ENCODE measurements at places on chromosomes 1 and 21.

DNA sequence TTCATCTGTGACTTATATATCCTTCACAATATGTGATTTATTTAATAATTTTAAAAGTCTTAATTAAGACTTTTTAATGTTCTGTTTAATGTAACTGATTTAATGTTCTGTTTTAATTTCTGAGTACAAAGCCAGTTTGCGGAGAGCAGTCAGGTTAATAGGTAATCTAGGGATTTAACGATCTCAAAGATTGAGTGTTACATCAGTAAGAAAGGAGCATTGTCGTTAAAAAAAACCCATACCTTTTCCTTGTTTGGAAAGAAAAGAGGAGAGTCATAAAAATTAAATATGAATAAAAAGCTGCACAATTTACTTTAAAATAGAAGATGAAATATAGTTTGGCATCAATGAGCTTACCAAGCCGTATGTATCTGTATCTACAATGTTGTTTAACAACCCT is 621.4 kb downstream of the KIF26B start:
- DNase-seq, result no peak

DNA sequence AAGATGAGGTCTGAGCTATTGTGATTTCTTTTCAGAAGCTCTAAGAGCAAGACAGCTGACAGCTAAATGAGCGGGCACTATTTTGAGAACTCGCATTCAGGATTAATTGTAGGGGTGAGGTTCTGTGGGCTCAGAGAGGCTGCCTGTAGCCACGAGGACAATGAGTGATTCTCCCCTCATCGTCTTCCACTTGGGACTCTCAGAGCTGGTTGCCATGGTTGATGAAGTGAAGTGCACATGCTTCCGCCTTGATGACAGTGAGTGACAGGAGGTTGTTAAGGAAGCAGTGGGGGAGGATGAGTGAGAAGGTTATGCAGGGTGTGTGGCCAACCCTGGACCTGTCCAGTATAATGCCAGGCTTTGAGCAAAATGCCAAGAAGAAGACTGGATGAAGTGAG is 341.7 kb downstream of the PCP4 start:
- no peak for DNase-seq

GRCh38 chr1:24102961-24103360 is 9.0 kb downstream of the MYOM3 start:
- no peak for DNase-seq

DNA sequence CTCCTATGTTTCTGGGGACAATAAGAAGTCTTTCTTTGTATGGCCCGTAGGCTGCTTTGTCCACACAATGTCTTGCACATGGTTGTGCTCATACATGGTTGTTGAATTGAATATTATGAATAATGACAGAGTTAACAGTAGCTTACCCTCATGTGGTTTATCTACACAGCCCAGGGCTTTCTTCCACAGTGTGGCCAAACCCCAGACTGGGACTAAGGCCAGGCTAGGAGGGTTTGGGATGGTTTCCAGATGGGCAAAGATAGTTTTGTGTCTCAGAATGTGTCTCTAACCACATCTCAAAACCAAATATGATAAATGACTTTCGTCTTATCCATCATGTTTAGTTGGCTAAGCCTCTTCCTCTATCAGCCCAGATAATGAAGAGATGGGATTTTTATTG is 65.2 kb downstream of the CACNA1E start:
- no peak for DNase-seq

- peak; percentile 42 for DNase-seq
These were observed 175.6 kb downstream of the FCRL5 start for GRCh38 chr1:157376681-157377080.

DNA sequence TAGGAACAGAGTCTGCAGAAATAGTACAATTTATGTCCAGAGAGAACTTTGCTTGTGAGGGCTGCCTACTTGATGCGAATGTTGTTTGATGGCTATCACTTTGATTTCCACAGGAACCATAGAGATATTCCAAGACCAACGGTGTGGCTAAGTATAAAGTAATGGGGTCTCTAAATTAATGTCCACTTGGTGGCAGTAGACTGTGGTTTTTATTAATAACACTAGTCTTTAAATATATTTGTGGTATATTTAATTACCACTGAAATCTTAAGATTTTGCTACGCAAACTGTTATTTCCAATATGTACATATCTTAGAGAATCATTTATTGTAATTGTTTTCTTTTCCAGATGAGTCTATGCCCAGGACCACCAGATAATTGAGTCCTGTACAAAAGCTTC is 647.9 kb downstream of the PLA2G4A start:
- no peak for DNase-seq

GRCh38 chr1:202692959-202693555 is 17.2 kb downstream of the SYT2 start:
- DNase-seq, result peak; percentile 83

DNA sequence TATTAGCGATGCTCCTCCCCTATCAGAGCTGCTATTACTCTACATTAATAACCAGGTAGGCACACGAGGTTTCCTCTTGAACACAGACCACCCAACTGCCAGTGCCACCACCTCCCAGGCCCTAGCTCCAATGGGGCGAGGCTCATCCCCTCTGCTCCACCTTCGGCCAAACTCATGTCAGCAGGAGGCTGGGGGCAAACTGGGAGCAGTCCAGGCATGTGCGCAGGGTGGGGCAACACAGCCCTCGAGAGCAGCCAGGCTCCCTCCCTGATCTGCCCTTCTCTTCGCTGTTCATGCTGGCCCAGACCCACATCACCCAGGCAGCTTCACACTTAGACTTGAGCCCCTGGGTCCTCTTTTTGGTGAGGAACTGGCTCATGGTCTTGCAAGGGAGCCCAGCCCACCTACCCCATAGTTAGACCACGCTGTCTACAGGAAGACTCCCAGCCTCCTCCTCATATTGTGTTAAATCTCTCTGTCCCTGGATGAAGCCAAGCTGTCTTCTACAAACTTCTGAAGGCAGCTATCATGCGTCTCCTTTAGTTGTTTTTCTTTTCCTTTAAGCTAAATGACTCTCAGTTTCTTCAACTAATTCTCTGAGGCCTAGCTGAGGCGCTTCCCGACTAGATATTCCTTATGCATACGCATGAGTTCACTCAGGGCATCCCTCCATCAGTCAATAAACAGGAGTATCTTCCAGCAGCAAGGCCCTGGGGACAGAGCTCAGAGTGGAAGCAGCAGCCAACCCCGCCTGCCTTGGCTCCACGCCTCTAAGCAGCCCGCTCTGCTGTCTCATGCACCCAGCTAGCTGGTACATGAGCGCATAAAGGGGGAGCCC is 12.0 kb downstream of the TMEM9 start:
- no peak for DNase-seq

DNA sequence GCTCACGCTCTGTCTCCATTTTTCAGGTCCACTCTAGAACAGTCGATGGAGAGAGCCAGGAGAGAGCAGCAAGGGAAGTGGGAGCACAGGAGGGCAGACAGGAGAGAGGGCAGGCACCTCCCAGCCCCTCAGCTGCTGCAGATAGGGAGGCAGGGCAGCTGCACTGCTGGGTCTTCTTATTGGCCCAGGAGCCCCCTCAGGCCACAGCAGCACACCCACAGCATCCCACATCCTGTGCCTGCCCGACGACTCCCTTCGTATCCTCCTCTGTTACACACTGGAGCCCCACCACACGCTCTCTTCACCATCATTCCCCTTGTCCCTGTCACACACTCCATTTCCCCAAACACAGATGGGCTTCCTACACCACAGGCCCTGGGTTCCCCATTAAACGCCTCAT is 13.7 kb upstream of the ARTN start:
- no peak for DNase-seq

- no peak for DNase-seq
These were observed 116.9 kb downstream of the HLCS start for GRCh38 chr21:36849461-36850105.

Measured in kidney glomerular epithelial cell (primary cell).